ENCODE measurements at places on chromosomes 2 and 18.

GRCh38 chr2:69013142-69013839, at the start of gene ANTXR1:
ANTXR1 (plus strand) TSS chr2:69013179; CDS start chr2:69013500, 321 bp downstream.
- DNase-seq, result no peak

DNA sequence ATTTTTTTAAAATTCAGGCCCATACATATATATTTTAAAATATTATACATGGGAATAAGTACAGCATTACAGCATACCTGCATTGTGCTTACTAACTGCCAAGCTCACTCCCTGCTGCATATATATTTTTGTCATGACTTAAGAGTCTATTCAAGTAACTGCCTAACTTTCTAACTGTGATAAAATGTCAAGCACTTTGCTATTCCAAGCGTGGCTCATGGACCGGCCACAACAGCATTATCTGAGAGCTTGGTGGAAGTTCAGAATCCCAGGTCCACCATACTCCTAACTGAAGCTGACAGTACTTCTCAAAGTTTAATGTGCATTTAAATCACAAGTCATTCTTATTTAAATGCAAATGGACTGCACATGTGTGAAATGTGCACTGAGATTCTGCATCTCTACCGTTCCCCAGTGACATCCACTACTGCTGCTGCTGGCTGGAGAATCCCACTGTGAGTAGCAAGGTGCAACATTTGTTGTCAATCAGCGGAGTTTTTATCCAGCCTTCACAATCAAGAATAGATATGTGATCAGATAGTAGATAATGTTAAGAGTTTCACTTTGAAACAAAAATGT, 79.1 kb downstream of the DYM start:
- DNase-seq, result no peak

DNA sequence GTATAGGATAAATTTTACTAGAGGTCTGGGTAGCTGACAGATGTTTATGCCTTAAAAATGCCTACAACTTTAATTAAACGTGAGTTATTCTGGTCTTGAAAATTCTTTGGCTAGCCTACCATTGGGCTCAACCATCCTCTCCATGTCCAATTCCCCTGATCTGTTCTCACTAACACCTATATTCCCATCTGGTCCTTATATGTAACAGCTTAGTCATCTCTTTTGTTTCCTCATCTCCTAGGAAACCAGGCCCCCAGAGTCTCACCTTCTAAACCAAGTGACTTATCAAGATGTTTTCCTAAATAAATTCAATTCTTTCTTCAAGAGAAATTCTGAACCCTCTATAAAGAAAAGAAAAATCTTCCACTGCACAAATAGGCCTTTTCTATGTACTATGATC, 148.5 kb downstream of the TTC32 start:
- DNase-seq, result no peak

DNA sequence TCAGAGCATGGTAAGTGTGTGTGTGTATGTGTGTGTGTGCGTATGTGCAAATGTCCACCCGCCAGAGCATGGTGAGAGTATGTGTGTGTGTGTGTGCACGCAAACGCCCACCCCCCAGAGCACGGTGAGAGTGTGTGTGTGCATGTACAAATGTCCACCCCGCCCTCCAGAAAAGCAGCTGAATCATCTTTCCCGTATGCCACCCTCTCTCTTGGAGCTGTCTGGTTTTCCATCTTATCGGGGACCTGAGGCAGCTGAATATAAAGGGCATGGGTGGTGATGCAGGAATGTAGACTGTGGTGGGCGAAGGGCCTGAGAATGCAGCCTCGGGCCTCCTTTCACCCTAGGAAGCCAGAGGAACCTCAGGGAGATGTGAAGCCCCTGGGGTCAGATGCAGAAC, 66.9 kb downstream of the COPS7B start:
- no peak for DNase-seq

- DNase-seq, result no peak
Observed at GRCh38 chr2:44218771-44219170, 50.1 kb downstream of the PPM1B start.

DNA sequence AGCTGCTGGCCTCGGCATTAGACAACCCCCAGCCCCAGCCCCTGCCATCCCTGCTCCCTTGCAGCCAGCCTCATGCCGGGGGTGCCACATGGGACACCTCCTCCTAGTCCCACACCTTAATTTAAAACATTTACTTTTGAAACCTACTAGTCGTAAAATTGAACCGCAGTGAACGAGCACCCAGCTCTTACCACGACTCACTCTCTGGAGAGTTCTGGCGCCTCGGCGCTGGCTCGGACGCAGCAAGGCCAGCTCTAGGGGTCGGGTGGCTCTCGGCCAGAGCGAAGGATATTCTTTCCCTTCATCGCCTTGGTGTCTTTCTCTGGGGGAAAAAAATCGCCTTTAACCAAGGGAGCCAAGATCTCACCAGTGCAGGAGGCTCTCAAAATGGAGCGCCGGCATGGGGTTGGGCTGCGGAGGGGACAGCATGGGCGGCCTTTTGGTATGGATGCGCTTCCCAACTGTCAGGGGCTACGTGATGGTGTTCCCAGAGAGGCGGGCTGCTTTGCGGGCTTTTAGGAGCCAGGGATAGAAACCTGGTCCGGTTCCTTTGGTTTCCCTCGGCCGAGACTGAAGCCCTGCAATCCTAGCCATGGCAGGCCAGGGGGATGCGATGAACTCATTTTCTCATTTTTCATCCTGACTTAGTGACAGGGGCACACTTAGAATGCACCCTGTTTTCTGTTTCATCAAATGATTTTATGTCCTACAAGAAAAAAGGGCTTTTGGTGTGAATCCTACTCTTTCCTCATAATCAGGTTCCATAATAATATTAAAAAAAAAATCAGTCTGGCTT, 2.0 kb downstream of the HPCAL1 start:
- no peak for DNase-seq

- DNase-seq, result no peak
Observed at GRCh38 chr2:8242739-8243138, 439.1 kb upstream of the ID2 start.

- DNase-seq, result no peak
Observed at GRCh38 chr18:78998371-78999071, 18.9 kb downstream of the SALL3 start.

DNA sequence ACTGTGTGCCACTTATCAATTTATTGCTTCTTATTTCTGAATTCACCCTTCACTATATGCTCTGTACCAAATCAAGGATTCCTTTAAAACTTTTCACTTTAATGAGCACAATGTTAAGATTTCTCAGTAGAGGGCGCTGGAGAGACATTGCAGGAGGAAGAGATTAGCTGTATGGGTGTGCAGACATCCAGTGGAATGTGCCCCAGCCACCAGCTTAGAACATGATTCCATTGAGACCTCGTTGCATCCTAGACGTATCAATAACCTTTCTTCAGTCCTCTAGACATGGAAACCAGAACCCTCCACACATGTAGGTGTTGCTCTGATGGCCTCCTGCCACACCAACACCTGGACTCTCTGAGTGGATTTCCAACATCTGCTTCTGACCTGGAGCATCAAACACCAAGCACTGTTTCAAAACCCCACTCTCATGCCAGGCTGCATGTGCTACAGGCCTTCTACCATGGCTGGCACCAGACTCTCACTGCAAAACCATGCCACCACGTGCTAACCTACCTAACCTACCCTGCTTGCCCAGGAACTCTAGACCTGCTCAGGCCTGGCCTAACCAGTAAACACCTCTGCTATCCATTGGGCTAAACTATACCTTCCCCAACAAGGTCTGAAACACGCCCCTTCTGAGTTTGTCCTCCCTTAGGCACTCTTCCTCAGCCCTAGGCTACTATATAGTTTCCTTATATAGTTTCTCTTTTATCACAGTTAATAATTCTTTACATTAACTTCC, 633.2 kb upstream of the PKDCC start:
- no peak for DNase-seq

GRCh38 chr2:2825516-2826208, 494.6 kb upstream of the MYT1L start:
- DNase-seq, result no peak

DNA sequence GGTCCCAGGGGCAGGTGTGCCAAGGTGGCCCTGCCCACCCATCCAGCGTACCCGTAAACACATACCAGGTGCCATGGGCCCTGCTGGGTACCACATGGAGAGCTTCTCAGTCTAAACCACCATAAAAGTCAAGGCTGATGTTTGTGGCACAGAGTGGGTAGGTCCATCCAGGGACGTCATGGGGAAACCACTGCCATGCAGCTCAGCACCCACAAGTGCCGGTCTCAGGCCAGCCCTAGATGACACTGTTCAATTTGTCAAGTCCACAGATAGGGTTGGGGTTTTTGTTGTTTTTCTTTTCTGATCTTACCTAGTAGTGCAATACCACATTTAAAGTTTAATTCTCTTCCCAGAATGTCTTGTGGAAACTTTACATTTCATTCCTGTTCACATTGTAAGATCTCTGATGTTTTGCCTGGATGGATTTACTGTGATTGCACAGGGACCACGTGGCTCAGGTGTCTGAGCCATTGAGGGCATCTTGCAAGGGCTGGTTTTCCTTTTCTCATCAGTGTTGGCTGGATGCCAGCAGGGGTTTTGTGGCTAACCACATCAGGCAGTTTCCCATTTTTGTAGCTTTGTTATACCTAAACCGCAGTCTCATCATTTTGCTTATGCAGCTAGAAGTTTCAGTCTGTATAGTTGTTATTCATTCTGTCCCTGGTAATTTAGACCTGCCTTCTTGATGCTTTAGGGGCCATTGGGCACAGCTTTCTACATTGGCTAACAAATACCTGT, 64.7 kb downstream of the STK25 start:
- DNase-seq, result peak; percentile 87

Measured in stimulated activated CD8-positive, alpha-beta memory T cell treated with anti-CD3 and anti-CD28 coated beads, Interleukin-15, amount 100 ng/mL, for 24 hours (primary cell).